ENCODE measurements at places on chromosomes 11 and 22.

DNA sequence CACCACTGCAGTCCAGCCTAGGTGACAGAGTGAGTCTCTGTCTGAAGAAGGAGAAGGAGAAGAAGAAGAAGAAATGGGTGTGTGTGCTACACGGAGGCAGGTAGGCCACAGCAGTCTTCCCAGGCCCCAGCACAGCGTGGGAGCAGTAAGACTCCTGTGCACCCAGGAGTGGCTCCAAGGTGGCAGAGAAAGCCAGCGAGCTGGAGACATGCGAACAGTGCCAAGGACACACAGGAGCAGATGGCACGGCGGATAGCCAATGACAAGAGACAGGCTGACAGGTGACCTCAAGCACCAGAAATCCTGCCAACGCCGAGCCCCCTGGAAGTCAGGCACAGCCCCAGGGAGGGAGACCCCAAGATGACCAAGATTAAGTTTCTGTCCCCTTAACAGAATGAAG is 9.0 kb upstream of the SCGB1A1 start:
- no peak for DNase-seq

DNA sequence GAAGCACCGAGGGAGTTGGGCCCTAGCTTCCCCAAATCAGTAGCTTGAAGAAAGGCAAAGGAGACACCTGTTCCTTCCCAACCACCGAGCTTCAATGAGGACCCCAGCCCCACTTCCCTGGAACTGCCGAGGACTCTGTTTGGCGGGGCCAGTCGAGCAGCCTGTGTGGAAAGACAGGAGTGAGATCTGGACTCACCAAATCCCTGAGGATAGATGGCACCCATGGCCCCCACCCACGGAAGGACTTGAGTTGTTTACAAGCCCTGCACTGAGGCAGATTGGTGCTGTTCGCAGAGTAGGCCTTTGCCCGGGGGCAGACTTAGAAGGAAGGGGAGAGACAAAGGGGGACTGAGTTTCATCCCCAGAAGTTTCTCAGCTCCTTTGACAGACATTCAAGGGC is 64.6 kb downstream of the FEZ1 start:
- no peak for DNase-seq

GRCh38 chr11:125348674-125349309 is 147.3 kb downstream of the FEZ1 start:
- DNase-seq, result peak; percentile 6

DNA sequence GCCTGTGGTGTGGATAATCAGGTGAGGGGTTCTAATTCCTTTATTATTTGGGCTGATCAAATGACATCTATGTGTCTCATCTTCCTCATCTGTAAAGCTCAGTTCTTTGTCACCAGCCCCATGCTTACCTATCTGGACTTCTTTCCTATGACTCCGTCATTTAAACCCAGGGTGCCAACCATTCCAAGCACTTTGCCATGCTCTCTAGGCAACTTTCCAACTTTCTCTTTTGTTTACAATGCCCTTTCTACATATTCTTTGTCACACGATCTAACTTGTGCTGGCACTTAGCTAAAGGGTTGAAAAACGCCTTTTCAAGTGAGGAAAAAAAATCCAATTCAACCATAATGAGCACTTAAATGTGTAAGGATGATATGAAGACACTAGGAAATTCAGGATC is 27.9 kb downstream of the EXPH5 start:
- DNase-seq, result no peak

DNA sequence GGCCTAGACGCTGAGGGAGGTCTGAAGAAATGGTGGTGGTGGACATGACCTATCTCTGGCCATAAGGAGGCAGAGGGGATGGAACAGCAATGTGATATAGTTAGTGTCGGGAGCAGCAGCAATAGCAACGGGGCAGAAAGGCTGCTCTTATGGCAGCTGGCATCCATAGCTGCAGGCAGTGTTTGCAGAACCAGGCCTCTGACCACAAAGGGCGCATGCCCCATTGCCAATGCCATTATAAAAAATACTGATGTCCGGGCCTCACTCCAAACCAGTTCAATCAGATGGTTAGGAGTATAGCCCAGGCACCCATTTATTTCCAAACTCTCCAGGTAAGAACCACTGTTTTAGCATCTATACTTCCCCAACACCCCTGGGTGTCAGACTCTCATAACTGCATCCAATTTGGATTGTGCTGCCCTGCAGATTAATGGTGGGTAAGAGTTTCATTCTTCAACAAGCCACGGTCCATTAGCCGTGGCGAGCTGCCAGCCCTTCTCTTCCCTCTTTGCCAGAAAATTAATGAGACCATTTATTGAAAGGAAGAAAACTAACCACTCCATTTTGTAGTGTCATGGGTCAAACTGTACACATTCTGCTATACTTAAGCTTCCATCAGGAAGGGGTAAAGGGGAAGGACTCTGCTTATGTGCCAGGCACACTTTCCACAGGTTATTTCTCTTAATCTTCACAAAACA is 72.8 kb upstream of the SPON1 start:
- DNase-seq, result no peak

Measured in stimulated activated CD8-positive, alpha-beta memory T cell treated with anti-CD3 and anti-CD28 coated beads, Interleukin-4, amount 100 ng/mL, for 4 hours (primary cell).